Caki2 (cell line): ENCODE measurements at places on chromosomes 3 and 15.

DNA sequence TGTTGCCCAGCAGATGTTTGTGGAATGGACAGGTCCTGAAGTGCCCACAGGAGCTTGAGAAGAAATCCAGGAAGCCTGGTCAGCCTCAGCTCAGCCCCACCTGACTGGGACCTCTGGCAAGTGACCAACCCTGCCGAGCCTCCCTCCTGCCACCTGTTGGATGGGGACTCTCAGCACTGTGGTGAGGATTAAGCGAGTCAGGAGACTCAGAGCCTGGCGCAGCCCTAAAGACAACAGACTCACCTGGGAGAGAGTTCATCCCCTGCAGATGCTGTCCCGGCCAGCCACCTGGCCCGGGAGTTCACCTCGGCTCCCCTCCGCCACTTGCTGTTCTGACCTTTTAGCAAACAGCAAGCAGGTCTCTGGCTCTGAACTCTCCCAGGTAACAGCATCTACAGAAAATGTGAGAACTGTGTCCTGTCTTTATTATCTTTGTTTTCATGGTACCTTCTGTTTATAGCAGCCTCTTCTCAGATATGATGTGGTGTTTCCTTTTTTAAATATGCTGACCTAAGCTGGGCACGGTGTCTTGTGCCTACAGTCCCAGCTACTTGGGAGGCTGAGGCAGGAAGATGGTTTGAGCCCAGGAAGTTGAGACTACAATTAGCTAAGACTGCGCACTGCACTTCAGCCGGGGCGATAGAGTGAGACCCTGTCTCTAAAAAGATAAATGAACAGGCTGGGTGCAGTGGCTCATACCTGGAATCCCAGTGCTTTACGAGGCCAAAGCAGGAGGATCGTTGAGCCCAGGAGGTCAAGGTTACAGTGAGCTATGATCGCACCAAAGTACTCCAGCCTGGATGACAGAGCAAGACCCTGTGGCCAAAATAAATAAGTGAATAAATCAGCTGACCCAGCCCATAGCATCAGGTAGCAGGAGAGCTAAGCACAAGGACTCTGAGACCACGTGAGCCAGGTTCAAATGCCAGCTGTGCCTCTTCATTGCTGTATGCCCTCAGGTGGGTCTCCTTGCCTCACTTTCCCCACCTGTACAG lies 32.4 kb upstream of the SLC6A6 start:
- DNase-seq: peak; percentile 54

GRCh38 chr15:73153024-73153423 lies 100.8 kb downstream of the NEO1 start:
- no peak for DNase-seq

GRCh38 chr3:46812237-46812791 lies 50.9 kb downstream of the MYL3 start:
- DNase-seq: no peak

GRCh38 chr15:34944936-34945335 lies 24.6 kb downstream of the AQR start:
- DNase-seq: no peak

- DNase-seq: no peak
Observed at GRCh38 chr3:151460228-151460627, 633 bp downstream of the IGSF10 start.

DNA sequence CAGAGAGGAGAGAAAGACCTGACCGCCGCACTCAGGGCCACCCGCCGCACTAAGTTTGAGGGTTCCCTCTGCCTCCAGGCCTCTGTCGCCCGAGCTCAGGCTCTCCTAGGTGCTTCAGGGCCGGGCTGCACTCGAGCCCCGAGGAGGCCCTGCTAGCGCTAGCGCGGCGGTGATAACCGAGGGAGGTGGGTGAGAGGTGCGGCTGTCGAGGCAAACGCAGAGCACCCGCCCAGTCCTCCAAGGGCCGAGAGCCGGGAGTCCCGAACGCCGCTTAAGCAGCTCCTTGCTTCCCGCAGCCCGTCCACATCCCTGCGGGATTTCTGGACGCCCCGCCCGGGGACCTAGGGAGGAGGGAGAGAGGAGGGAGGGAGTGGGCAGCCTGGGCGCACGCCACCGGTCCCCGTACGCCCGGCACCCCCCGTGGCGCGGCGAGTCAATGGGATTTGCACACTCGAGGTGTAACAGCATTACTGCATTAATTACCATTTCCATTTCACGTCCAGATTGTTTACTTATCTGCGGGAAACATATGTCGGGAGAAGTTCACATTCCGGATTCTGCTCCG lies 6.8 kb downstream of the SOX14 start:
- no peak for DNase-seq

DNA sequence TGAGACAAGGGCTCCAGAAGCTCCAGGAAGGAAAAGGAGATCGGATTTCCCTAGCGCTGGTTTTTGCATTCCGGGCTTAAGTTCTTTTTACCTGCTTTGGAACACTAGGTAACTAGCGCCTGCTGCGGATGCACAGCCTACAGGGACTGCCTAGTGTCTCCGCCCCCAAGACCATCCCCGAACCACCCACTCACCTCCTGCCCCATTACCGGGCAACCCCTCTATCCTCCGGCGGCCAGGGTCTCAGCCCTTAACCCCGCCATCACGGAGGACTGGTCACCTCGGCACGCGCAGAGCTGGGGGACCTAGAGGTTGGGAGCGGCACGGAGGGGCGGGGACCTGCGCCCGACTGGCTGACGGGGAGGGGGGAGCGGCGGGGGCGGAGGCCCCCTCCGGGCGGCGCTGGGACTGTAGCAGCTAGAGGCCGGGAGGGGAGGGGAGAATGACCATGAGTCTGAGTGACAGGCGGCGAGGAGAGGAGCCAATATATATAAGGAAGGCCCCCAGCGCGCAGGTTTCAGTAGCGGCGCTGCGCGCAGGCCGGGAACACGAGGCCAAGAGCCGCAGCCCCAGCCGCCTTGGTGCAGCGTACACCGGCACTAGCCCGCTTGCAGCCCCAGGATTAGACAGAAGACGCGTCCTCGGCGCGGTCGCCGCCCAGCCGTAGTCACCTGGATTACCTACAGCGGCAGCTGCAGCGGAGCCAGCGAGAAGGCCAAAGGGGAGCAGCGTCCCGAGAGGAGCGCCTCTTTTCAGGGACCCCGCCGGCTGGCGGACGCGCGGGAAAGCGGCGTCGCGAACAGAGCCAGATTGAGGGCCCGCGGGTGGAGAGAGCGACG lies at the start of gene DLL4:
Gene DLL4, plus strand, starts transcription at position 520 of the 839 bp plus-strand sequence. CDS start 329 bp downstream, outside the sequence.
- peak; percentile 82 for DNase-seq

DNA sequence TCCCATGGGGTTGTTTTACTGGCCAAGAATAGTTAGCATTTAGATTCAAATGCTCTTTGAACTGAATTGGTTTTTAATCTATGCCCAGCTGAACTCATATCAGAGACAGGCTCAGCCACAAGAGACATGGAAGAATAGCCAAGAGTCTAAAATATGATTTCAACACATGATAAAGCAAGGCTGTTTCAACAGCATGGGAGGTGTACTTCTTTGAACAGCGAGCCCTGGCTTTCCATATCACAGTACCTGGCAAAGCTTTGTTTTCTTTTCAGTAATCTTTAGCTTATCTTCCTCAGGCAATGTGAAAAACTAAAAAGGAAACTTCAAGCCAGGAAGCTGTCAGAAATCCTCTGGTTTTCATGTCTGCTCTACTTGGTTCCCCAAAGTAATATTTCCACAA lies 413.6 kb upstream of the ADAMTS9 start:
- no peak for DNase-seq

DNA sequence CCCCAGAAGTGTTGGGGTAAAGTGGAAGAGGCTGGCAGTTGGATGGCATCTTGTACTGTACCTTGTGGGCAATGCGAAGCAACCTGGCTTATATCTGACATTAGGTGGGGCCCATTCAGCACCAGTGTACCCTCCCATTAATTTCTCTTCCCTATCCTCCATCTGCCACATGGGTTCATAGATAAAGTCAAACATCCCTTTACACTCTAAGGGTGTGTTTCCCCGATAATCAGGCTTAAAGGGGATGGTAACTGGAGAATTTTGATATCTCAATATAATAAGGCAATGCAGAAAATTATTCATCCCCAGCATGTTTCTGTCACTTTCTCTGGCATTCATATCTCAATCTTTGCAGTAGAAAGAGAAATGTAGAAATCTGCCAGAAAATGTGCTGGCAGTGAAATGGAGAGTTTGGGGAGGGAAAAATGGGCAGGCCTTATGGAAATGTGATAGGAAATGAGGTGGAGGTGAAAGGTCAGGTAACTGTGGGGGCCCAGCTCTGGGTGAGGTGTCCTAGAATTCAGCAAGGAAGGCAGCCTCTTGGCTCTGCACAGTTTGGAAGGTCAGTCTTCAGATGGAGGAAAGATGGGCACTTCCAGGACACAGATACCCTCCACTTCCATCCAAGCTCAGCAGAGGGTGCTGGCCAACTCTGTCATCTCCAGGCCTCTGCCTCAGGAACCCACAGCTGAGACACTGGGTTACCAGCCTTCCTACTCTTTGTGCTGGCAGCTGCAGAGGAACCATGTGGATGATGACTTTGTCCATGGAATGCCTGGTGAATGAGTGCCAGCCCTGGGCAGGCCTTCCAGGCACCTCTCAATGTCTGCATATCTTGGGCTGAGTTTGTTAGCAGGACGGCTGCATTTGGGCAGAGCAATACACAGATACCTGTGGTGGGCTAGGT lies 325.9 kb upstream of the CTDSPL start:
- no peak for DNase-seq

DNA sequence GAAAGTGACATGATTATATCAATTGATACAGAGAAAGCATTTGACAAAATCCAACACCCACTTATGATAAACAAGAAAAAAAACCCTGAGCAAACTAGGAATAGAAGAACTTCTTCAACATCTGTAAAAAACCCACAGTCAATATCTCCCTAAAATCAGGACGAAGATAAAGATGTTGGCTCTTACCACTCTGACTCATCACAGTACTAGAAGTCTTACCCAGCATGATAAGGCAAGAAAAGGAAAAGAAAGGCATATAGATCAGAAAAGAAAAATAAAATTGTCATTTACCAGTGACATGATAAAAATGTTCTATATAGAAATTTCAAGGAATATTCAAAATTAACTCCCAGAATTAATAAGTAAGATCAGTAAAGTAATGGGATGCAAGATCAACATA lies 7.2 kb upstream of the FBXW12 start:
- no peak for DNase-seq

GRCh38 chr3:39165518-39165917 lies 12.1 kb upstream of the CSRNP1 start:
- DNase-seq: no peak
